Panc1 (cell line): ENCODE measurements at places on chromosomes 13 and 19. TPM values are rescaled to one million over a fixed set of nuclear protein-coding genes. Genes with fewer than 3 reads are reported as not detected.

DNA sequence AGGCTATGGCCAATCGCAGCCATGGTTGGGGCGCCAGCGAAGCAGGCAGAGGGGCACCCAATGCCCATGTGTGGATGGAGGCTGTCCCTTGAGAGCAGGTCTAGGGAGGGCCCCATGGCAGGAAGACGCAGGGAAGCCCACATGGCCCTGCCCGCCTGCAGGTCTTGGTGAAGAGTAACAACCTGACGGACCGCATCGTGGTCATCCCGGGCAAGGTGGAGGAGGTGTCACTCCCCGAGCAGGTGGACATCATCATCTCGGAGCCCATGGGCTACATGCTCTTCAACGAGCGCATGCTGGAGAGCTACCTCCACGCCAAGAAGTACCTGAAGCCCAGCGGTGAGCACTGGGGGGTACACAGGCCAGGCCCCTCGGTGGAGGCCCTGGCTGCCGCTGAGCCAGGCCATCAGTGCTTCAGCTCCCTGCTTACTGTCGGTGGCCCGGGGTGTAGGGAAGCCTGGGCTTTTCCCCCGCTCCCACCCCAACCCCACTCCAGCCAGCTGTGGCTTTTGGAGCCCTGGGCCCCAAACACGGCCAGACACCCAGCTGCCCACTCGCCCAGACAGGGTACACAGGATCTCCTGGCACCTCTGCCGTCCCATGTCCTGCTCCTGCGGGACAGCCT lies 14.6 kb downstream of the YIPF2 start:
- no peak for DNase-seq

- DNase-seq = no peak
Measured at GRCh38 chr13:114272977-114273376, 8.4 kb upstream of the UPF3A start.

GRCh38 chr13:105611424-105611823 lies 924.0 kb downstream of the EFNB2 start:
- no peak for DNase-seq

DNA sequence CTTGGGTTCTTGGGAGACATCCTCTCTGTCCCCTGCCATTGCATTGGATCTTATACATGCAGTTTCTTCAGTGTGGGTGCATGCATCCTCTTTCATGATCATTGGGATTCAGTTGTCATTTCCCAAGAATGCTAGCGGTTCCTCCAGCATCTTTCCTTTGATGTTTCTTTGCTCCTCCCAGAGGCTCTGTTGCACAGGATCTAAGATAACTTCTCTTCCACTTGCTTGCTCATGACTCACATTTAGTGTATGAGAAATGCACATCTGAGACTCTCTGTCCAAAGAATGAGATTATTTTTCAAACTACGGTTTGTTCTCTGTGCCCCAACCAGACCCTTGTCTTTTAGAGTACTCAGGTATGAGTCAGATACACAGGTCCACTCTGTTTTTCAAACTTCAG lies 197.1 kb downstream of the NDFIP2 start:
- no peak for DNase-seq

CYP2A7 gene
- total RNA-seq = not detected

GRCh38 chr19:12574036-12574435 lies 22.8 kb upstream of the ZNF564 start:
- no peak for DNase-seq

DNA sequence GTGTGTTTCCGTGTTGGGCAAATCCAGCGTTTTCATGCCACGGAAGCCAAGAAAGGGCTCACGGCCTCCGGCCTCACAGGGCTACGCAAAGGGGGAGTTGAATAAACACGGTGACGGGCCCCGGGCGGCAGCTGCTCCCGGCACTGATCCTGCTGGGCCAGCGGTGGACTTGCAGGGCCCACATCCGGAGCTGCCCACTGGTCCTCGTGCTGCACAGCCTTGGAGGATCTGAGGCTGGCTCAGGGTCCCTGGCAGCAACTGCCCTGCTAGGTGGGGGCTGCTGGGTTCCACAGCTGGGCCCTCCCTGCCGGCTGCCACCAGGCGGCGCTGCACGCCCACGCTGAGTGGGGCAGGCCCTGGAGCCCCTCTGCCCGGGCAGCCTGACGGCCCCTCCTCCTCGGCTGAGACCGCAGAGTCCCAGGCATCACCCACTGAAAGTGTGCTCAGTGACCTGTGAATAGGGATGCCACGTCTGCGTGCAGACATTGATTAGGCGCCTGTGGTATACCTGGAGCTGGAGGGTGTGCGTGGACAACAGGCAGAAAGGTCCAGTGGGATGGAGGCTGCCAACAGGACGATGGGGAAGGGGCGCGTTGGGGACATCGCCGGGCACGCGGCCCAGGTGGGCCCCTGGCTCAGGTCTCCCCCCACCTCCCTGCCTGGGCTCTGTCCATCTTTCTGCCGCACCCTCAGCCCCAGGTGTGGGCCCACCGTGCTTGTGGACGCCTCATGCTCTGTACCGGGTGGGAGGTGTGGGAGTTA lies 5.3 kb upstream of the HCN2 start:
- no peak for DNase-seq

SIGLEC6 gene
- not detected for total RNA-seq

DNA sequence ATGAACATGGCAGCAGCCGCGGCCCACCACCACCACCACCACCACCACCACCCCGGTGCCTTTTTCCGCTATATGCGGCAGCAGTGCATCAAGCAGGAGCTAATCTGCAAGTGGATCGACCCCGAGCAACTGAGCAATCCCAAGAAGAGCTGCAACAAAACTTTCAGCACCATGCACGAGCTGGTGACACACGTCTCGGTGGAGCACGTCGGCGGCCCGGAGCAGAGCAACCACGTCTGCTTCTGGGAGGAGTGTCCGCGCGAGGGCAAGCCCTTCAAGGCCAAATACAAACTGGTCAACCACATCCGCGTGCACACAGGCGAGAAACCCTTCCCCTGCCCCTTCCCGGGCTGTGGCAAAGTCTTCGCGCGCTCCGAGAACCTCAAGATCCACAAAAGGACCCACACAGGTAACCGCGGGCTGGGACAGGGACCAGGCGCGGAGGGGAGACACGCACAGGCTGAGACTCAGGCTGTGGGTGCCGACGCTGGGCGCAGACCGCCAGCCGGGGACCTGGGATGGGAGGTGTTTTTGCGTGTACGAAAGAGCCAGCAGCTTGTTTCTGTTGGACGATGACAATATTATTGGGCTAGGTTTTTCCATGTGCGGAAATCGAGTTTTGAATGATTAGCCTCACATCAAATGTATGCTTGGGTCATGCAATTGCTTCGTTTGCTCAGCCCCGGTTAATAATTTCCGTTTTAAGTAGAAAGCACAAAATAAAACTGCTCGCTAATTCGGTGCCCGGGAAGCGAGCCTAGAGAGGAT lies 1.3 kb downstream of the ZIC2 start:
- DNase-seq = no peak

GRCh38 chr13:98487016-98487415 lies 89.9 kb downstream of the STK24 start:
- no peak for DNase-seq

GRCh38 chr13:98528663-98529064 lies 48.2 kb downstream of the STK24 start:
- no peak for DNase-seq

DNA sequence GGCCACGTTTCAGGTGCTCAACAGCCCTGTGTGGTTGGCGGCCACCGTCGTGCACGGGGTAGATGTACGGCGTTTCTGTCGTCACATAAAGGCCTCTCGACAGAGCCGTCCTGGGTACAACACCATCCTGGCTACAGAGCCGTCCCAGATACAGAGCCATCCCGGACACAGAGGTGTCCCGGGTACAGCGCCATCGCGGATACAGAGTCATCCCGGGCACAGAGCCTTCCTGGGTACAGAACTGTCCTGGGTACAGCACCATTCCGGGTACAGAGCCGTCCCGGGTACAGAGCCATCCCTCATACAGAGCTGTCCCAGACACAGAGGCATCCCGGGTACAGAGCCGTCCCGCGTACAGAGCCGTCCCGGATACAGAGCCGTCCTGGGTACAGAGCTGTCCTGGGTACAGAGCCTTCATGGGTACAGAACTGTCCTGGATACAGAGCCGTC lies 222.7 kb upstream of the SOX1 start:
- DNase-seq = no peak

GRCh38 chr19:2312820-2313501 lies 5.0 kb upstream of the LINGO3 start:
- no peak for DNase-seq

FAM83E gene
- 1.0 TPM for total RNA-seq

GRCh38 chr13:62593804-62594203 lies 1178.2 kb upstream of the PCDH20 start:
- no peak for DNase-seq

NACC1 gene
- total RNA-seq = 129 TPM

- DNase-seq = no peak
Measured at GRCh38 chr13:26621731-26622401, 64.4 kb downstream of the WASF3 start.

- DNase-seq = no peak
Measured at GRCh38 chr13:100221166-100221565, 132.3 kb downstream of the PCCA start.
